Gastroesophageal sphincter (tissue), 4 donors: ENCODE measurements at places on chromosomes 4 and X. TPM values are rescaled to one million over a fixed set of nuclear protein-coding genes. Genes with fewer than 3 reads are reported as not detected.

PRDM5 gene
- 33.9 TPM for total RNA-seq

DNA sequence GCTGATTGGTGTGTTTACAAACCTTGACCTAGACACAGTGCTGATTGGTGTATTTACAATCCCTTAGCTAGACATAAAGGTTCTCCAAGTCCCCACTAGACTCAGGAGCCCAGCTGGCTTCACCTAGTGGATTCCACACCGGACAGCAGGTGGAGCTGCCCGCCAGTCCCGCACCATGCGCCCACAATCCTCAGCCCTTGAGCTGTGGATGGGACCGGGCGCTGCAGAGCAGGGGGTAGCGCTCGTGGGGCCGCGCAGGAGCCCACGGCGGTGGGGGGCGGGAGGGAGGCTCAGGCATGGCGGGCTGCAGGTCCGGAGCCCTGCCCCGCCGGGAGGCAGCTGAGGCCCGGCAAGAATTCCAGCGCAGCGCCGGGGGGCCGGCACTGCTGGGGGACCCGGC is 30.7 kb downstream of the MEPE start:
- no peak for ATAC-seq

- no peak for ATAC-seq
Observed at GRCh38 chr4:12050357-12050756, 621.7 kb upstream of the HS3ST1 start.

IL2 gene
- total RNA-seq = not detected

- no peak for ATAC-seq
Observed at GRCh38 chr4:139454111-139455045, at the start of gene RAB33B. RAB33B (plus strand) TSS chr4:139454121; CDS start chr4:139454196, 75 bp downstream.

CLDN34 gene
- total RNA-seq = not detected

DNA sequence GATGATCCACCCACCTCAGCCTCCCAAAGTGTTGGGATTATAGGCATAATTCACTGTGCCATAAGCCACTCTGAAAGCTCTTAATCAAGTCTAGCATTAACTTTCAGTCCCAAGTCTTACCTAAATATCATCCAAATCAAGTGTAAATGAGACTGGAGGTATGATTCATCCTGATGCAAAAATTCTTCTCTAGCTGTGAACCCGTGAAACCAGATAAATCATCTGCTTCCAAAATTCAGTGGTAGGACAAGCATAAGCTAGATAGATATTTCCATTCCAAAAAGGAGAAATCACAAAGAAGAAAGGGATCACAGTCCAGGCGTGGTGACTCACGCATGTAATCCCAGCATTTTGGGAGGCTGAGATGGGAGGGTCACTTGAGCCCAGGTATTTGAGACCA is 8.8 kb upstream of the TBC1D25 start:
- no peak for ATAC-seq

- no peak for ATAC-seq
Observed at GRCh38 chr4:98094118-98094517, 49.2 kb downstream of the STPG2 start.

GRCh38 chrX:134646691-134647090 is 11.6 kb downstream of the PLAC1 start:
- ATAC-seq = no peak

DNA sequence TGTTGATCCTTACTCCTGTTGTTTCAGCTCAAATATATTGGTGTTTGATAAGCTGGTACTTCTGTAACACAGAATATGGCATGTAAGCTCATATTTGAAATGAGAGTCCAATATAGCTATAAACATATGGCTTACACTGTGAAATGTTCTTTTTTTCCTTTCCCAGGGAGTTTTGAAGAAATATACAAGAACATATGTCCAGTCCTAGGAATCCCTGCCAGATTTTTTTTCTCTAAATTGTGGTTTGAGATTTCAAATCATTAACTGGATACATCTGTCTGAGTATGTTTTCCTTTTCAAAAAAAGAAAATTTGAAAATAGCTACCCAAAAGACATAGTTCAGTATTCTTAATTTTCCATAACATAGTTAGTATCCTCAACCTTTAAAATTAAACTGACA is 60.2 kb downstream of the HMGB2 start:
- ATAC-seq = no peak

DNA sequence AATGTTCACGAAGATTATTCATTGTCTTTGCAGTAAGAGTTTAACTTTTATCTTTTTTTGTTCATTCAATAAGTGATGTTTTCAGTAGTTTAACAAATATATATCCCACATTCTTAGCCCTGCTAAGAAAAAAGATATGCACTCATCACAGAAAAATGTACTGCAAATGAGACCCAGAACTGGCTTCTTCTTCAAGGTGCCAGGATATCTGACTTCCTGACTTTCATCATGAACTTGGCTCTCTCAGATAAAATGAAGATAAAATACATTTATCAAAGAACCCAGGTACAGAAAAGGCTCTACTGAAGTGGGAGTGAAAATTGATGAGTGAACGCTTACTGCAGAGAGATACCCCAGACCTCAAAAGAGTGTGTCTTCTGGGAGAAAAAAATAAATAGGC is 177.8 kb upstream of the DKK2 start:
- no peak for ATAC-seq

DNA sequence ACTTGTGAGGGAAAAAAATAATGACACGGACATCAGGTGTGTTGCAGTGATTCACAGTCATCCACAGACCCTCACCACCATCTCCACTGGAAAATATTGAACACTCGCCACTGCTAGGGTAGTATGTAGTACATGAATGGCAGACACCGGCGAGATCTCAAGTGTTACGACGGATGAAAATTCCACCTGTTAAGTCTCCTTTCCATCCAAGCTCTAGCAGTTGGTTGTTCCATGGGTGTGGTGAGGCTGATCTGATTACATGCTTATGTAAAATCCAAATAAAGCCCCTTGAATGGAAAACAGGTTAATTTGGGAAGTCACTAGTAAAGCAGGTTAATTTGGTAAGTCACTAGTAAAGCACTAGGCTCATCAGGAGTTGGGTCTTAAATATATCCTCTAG is 1.1 kb upstream of the ARMCX4 start:
- no peak for ATAC-seq

NHSL2 gene
- total RNA-seq = 35.8 TPM

DNA sequence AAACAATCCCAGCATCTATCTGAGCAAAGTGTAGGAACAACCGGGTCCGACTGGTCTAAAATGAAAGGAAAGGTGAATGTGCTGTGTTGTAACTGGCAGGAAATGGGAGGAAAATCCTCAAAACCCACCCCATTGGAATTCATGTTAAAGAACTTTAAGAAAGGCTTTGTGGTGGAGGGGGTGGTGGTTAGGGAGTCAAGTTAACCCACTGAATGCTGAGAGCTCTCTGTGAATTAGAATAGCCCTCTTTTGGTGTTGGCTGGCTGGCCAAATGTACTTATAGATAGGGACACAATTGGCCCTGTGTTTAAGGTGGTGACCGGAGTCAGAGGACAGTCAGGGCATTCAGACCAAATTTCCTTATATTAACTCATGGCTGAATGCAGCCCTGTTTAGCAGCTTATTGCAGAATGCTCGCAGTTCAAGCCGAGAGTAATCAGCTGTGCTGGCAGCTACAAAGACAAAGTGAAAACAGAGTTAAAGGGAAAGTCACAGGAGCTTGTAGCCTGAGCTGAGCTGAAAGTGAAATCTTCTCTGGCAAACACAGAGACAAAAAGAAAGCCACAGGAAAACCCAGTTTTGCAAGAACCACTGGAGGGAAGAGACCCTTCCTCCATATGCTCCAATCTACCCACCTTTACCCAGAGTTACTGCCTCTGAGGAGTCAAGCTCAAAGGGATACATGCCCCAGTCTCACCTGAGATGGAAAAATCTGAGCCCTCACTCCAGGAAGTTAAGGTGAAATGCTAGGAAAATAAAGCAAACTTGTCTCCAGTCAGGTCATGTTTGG is 38.5 kb upstream of the UGT2B7 start:
- ATAC-seq = no peak

- no peak for ATAC-seq
Observed at GRCh38 chr4:40160258-40160657, 36.6 kb upstream of the RHOH start.

DNA sequence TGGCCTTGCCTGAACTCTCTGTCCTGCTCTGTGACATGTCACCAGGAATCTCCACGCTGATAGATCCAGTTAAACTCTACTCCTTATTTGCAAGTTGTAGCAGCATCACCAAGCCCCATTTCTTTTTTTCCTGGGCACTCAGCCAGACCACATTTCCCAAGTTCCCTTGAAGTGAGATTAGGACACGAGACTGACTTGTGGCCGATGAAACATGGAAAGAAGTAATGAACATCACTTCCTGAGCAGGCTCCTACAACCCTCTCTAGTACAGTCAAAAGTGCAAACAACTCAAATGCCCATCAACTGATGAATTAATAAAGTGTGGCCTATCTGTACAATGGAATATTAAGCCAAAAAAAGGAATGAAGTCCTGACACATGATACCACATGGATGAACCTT is 74.6 kb downstream of the MAP3K15 start:
- ATAC-seq = no peak

DNA sequence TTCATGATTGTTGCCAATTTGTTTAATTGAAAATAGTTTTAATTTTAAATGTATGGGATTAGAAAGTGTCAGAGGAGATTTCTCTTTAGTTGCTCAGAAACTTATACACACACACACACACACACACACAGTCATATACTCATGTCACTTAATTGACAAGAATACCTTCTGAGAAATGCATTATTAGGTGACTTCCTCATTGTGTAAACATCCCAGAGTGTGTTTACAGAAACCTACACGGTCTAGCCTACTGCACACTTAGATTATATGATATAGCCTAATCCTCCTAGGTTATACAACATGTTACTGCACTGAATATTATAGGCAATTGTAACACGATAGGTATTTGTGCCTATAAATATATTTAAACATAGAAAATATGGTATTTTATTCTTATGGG is 1327.4 kb downstream of the FSTL5 start:
- no peak for ATAC-seq

DNA sequence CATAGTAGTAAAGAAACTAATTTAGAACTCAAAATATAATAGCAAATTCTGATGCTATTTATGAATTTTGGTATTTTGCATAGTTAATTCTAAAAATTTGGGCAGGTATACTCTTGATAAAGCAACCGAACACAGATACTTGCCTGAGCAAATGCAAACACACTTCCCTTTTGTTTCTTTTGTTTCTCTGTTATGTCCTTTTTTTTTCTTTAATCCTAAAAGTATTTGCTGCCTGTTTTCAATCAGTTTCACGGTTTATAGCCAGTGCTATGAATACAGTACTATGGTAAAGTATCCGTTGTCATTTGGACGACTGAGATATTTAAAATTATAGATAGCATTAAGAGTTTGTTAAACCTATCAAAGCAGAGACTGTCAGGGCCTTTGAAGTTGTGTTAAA is 84.3 kb upstream of the HPRT1 start:
- no peak for ATAC-seq

DNA sequence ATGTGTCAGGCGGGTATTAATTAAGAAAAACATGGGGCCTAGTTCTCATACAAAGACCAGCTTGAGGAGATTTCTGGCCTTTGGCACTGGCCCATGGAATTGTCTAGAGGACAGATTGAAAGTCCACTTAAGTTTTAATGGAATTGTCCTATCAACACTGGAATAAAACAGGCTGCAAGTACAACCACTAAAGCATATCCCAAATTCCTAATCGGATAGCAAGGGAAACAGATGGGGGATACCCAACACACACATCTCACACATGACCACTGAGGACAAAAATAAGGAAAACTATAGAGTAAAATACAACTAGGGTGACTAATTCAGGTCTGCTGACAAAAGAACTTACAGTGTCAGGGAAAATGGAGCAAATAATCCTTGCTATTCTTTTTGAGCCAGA is 167.8 kb downstream of the GASK1B start:
- ATAC-seq = no peak

DNA sequence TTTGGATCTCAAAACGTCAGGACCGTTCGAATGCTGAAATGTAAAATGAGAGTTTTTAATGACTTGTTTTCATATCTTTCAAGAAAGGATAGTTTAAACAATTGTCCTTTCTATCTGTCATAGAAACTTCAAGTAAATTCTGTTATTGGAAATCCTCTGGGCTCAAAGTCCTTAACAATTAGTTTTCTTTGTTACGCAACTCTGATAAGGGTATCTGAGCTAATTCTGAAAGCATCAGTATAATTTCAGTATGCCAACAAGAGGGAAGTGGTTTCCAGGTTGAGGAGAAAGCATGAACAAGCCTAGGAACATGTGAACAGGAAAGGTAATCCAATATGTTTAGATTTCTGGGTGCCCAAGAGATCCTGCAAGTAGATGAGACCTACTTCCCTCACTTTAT is 22.0 kb downstream of the ADH7 start:
- ATAC-seq = no peak

- ATAC-seq = no peak
Observed at GRCh38 chr4:113043591-113043990, 5.9 kb upstream of the ANK2 start.

DUX4 gene
- total RNA-seq = not detected

- no peak for ATAC-seq
Observed at GRCh38 chrX:13123857-13124345, 79.5 kb upstream of the FAM9C start.

SGMS2 gene
- 224 TPM for total RNA-seq

RAB41 gene
- total RNA-seq = not detected

GRCh38 chrX:17174671-17175070 is 200.3 kb upstream of the NHS start:
- ATAC-seq = no peak

CABS1 gene
- not detected for total RNA-seq

DNA sequence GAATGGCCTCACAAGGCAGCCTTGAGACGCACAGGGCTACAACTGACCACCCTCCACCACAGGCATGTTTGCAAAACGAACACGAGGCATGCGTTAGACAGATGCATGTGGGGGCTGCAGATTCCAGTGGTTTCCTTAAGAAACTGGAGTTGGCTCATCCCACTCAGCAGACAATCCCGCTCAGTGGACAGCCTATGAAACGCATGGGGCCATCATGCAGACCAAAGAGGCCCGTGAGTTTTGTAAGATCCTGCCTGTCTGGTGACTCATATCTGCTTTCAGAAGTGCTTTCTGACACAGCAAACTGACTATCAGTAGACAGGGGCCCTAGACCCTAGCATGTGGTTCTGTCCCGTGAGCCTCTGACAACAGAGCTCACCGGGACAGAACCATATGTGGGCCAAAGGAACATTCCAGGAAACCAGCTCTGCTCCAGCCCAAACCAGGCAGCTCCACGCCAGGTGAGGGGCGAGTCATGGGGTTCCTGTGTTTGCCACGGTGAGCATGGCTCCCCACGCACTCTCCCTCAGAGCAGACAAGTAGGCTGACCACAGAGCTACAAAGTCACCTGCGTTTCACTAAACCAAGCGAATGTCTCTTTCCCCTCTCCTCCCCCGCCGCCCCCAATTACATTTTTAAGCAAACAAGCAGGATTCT is 74.4 kb downstream of the MTMR1 start:
- ATAC-seq = no peak

GRCh38 chrX:153477901-153478300 is 7.5 kb upstream of the HAUS7 start:
- ATAC-seq = no peak

- no peak for ATAC-seq
Observed at GRCh38 chrX:66098162-66098561, 58.3 kb upstream of the VSIG4 start.

XAGE3 gene
- total RNA-seq = not detected
